Stimulated activated CD4-positive, alpha-beta T cell treated with anti-CD3 and anti-CD28 coated beads, Interleukin-1b, Interleukin-23, amount 100 ng/mL, for 1 hour (primary cell): ENCODE measurements at places on chromosomes 7 and 10.

GRCh38 chr7:107327986-107328569, 141.8 kb upstream of the GPR22 start:
- DNase-seq = no peak

DNA sequence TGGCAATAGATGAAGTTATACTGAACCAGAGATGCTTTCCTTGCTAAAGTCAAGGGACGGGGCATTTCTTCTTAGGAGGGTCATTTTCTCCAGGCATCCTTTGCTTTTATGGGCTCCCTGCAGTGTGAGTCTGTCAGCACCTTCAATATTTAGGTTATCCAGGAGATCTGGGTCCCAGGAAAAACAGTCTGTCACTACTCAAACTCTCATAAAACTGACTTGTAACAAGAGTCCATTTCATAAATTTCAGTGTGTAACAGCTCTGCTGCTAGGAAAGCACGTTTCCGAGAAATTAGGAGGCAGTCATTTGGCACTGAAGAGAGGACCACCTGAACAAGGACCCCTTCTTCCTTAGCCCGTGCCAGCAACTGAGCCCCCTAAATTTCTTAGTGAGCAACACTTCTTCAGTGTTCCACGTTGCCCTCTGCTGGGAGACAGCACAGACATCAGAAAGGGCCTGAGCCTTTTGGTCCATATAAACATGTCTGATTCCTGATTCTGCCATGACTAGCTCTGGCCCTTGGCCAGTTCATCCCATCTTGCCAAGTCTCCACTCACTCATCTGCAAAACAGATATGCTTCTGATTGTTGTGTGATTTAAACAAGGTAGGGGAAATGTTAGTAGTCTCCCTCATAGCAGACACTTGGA, 7.2 kb downstream of the GCC1 start:
- no peak for DNase-seq

GRCh38 chr10:66642217-66642616, 283.6 kb upstream of the LRRTM3 start:
- no peak for DNase-seq

GRCh38 chr7:133401225-133401624, 148.3 kb downstream of the EXOC4 start:
- no peak for DNase-seq

GRCh38 chr10:3166496-3167290, 5.9 kb downstream of the PITRM1 start:
- DNase-seq = no peak

- DNase-seq = no peak
Observed at GRCh38 chr7:86643561-86644281, at the start of gene GRM3. TSS of gene GRM3 (plus strand) at chr7:86643909. CDS start at chr7:86765146, 121,237 bp downstream.

- DNase-seq = no peak
Observed at GRCh38 chr10:12358863-12359564, 9.7 kb downstream of the CAMK1D start.

DNA sequence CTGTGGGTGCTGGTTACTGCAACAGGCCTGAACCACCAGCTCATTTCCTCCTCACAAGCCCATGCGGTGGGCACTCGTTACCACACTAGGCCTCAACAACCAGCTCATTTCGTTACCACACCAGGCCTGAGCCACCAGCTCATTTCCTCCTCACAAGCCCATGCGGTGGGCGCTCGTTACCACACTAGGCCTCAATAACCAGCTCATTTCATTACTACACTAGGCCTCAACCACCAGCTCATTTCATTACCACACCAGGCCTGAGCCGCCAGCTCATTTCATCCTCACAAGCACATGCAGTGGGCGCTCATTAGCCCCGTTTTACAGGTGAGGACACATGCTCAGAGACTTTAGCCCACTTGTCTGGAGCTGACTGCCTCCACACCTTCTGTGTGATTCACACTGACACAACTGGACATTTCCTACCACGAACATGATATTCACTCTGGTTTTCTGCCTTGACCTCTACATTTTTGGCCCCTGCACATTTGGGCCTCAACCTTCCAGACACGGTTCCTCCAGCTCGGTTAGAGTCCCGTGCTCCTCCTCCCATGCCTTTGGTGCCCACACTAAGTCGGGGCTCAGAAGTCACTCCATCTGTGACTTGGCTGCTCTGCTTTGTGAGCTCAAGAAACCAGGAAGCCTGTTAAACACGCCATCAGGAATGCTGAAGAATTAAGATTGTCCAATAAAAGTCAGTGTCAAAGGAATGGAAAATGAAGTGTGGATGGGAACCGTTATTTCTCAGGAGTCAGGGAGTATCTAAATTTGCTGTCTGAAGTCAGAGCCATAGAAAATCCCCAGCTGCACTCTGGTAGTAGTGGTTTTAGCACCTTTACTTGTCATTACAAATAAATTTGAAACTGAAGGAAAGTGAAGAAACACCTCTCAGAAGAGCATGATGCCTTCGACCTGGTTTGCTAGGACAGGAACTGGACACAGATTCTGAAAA, 55.8 kb upstream of the LANCL2 start:
- DNase-seq = peak; percentile 1

GRCh38 chr10:78729366-78729765, 339.4 kb upstream of the ZMIZ1 start:
- DNase-seq = no peak

- no peak for DNase-seq
Observed at GRCh38 chr7:95546647-95547046, 49.7 kb downstream of the PDK4 start.

DNA sequence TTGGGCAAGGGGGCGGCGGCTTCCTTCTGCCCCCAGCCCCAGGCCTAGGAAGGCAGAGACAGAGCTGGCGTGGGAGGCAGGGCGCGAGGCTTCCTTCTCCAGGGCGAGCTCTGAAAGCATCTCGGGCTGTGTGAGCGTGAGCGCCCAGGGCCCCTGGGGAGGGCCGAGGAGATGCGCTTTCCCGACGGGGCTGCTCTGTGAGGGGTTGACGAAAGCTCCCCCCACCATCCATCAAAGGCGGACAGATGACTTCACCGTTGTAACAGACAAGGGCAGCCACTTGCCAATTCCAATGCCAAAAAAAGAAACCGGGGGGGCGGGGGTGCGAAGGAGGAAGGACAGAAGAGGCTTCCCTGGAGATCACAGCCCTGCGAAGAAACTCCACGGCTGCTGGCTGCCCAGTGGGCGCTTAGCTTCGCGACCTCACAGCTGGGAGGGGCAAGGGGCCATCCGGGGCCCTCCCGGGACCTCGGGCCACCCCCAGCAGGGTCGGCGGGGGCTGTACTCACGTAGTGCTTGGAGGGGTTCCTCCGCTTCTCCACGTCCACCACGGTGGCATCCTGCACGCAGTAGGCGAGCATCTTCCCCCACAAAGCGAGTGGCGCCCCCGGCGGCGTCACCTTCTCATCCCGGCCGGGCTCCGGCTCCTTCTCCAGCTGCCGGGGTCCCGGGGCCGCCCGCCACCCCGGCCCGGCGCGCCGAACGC, 537 bp downstream of the SH3PXD2A start:
- no peak for DNase-seq

GRCh38 chr10:62258926-62259325, 9.7 kb downstream of the RTKN2 start:
- no peak for DNase-seq

DNA sequence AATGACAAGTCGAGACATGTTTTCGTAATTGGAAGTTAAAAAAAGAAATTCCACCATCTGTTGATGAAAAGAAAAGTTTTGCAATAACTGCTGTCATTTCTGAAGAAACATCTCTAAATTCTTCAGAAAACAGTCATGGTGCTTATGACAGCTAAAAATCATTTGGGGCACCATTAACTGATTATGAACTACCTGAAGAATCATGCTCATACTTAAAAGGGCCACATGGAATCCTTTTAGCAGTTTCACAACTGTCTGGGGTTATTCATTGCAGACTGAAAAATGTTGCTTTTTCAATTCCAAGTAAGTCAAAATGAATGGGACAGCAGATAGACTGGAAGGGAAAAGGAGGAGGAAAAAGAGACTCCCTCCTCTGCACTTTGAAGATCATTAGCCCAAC, 134.2 kb downstream of the CHN2 start:
- DNase-seq = no peak

GRCh38 chr7:140724706-140725105, 28.2 kb downstream of the NDUFB2 start:
- DNase-seq = no peak

DNA sequence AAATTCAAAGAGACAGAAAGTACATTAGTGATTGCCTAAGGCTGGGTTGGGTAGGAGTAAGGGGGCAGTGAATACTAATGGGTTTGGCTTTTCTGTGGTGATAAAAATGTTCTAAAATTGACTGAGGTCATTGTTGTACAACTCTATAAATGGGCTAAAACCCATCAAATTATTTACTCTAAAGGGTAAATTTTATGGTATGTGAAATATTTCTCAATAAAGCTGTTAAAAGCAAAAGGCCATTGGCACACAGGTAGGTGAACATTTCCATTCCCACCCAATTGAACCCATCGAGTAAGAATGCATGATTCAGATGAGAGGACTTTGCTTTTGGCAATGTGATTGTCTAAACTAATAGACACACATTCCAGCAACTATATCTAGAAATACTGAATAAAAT, 579.4 kb downstream of the GATA3 start:
- no peak for DNase-seq

DNA sequence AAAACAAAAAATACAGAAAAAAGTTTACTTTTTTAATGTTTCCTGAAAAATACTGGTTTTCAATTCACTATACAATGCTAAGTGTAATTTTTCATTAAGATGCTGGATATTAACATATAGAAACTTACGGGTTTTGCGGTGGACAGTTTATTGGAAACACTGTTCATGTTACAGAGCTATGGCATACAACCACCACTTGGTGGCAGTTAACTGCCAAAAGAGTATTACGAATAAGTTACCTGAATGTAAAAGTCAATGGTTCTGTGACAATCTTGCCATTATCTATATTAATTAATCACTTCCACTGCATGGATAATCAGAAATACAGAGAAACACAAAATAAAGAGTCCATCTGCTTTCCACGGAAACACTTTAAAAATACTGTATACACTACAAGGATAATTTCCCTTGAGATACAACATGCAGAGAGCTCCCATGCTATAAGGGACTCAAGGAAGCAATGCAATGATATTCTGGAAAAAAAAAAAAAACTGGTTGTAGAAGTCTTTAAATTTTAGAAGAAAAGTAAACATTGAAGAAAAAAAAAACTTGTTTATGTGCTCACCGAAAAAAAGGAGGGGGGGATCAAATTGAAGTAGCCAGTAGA, 97.0 kb downstream of the TPK1 start:
- DNase-seq = no peak

GRCh38 chr7:46072722-46073121, 151.7 kb upstream of the IGFBP3 start:
- DNase-seq = no peak

DNA sequence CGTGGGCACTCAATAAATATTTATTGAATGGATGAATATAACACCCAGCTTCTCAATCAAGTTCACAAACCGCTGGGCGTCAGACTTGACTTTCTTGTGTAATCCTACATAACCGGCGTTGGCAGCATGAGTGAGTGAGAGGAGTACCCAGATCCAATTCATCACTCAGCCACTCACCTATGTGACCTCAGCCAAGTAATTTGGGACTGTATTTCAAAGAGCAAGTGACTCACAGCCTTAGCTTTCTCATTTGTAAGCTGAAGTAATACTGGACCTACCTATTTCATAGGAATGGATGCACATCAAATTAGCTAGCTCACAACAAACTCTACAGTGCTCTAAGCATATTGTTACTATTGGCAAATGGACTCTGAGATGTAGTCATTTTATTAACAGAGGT, 53.8 kb upstream of the FAM204A start:
- DNase-seq = no peak

GRCh38 chr10:111745982-111746381, 437.6 kb downstream of the GPAM start:
- DNase-seq = no peak

GRCh38 chr10:78348411-78349164, 314.9 kb downstream of the RPS24 start:
- DNase-seq = no peak
